Dermis blood vessel endothelial cell (primary cell): ENCODE measurements at places on chromosomes 3 and 15. TPM values are rescaled to one million over a fixed set of nuclear protein-coding genes. Genes with fewer than 3 reads are reported as not detected.

DNA sequence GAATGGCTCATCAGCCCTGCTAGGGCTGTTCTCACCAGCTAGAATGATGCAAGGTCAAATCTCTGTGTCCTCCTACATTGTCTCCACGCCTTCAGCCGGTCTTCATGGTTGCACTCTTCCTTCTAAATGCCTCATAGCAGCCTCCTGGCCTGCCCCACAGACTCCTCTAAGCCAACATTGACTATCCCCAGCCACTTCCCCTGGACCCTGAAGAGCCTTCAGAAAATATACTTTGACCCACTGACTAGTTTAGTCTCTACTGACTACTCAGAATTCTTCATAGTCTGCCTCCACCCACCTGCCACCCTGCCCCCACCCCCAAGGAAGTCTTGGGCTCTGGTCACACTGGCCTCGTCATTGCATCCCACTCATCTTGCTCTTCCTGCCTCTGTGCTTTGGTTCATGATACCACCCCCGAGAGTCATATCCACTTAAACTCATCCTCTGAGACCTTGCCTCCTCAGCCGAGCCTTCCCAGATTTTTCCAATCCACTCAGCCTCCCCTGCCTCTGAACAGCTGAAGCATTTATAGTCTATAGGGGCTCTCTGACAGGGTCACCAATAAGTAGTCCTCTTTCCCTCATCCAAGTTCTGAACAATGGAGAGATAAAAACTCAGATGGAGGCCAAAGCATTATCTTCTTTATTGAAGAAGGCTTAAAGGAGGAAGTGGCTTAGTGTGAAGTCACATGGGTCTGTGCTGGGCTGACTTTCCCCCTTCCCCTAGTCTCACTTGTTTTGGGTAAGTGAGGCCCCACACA is 9.5 kb upstream of the DOCK3 start:
- DNase-seq, result no peak

DNA sequence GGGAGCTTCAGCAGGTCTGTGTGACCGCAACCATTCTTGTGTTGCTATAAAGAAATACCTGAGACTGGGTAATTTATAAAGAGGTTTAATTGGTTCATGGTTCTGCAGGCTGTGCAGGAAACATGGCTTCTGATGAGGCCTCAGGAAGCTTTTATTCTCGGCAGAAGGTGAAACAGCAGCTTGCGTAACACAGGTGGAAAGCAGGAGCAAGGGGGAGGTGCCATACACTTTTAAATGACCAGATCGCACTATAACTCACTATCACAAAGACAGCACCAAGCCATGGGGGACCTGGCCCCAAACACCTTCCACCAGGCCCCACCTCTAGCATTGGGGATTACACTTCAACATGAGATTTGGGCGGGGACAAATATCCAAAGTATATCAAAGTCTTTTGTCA is 8.3 kb upstream of the CIB2 start:
- no peak for DNase-seq

- DNase-seq, result no peak
These were observed 236.2 kb upstream of the THBS1 start for GRCh38 chr15:39344662-39345141.

DNA sequence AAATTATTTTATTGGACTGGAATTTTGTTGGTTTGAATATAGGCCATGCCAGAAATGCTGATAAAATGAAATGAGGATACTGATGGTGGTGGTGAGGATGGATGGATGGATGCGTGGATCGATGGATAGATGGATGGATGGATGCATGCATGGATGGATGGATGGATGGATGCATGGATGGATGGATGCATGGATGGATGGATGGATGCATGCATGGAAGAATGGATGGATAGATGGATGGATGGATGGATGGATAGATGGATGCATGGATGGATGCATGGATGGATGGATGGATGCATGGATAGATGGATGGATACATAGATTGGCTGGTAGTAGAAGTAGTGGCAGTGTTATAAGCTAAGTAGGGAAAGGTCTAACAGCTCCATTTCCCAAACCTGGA is 40.1 kb downstream of the CPN2 start:
- DNase-seq, result no peak

GRCh38 chr15:101348015-101348414 is 53.0 kb upstream of the SNRPA1 start:
- DNase-seq, result no peak

DNA sequence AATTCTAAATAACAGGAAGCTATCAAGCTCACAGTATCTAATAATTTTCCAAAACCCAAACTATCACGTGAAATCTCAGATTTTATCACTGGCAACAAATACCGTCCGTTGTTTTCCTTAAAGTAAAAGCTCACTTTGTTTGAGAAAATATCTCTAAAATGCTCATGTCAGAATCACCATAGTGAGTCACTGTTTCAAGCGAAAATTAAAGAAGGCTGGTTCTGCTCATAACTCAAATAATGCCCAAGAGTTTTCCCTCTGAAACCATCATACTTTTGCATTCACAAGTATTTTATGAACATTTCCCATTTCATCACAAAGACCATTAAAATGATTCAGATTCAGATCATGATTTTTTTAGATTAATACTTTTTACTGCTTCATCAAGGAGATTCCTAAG is 50.6 kb downstream of the TBL1XR1 start:
- no peak for DNase-seq

Gene MYRIP
- 30.0 and 32.2 TPM in 2 replicates for total RNA-seq

Gene EIF4E3
- total RNA-seq, result 2.5 and 2.6 TPM in 2 replicates
